Stimulated activated CD4-positive, alpha-beta T cell treated with anti-CD3 and anti-CD28 coated beads, Interleukin-2, amount 100 ng/mL, for 48 hours (primary cell): ENCODE measurements at places on chromosomes 3 and 15.

DNA sequence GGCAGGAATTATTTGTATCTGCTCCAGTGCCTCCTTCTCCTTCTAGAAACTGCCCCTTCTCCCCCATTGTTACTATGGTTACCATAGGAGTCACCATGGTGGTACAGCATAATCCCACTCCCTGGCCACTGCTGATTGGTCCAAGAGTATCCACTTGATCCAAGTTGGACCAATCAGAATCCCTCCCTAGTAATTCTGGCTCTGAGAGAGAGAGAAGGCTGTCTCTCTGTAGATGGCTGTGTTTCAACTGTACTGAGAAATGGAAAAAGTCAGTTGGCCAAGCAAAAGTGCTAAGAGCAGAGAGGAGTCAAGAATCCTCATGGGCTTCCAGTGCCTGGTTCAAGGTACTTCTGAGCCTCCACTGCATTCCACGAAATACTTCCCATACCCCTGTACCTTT is 120.6 kb upstream of the SPATA12 start:
- DNase-seq: no peak

DNA sequence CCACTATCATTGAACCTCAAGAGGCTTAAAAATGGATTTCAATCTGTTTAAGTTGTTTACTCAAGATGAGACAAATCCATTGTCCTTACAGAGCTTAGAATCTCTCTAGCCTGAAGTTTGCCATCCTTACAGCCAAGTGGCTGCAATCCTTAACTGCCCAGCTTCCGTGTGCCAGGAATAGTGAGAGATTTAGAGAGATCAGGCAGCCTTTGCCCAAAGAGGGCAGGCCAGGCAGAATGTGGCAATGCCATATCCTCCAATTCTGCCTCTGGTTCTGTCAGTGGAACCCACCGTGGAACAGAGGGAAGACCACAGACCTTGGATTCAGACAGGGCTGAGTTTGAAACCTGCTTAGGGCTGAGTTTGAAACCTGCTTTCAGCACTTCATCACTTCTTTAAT is 374.3 kb downstream of the VPS13C start:
- DNase-seq: no peak

- DNase-seq: no peak
Observed at GRCh38 chr15:88139936-88140335, 116.6 kb downstream of the NTRK3 start.

DNA sequence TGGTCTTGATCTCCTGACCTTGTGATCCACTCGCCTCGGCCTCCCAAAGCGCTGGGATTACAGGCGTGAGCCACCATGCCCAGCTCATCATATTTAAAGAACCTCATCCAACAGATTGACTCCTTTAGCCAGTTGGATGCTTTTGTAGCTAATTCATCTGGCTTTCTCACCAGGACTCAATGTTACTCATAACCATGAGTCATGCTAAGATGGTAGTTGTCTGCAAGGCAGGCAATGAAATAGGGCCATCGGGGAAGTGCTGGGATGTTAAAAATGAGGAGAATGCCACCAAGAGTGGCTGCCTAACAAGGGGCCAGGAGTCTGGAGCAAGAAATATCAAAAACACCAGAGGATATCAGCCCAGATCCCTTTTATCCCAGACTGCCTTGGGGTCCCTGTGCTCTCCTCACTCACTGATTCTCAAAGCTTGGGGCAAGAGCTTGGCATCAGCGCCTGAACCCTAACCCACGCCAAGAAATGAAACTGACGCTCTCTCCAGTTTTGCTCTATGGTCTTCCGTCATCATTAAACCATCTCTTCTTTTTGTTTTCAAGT is 7.4 kb upstream of the PCOLCE2 start:
- DNase-seq: no peak

DNA sequence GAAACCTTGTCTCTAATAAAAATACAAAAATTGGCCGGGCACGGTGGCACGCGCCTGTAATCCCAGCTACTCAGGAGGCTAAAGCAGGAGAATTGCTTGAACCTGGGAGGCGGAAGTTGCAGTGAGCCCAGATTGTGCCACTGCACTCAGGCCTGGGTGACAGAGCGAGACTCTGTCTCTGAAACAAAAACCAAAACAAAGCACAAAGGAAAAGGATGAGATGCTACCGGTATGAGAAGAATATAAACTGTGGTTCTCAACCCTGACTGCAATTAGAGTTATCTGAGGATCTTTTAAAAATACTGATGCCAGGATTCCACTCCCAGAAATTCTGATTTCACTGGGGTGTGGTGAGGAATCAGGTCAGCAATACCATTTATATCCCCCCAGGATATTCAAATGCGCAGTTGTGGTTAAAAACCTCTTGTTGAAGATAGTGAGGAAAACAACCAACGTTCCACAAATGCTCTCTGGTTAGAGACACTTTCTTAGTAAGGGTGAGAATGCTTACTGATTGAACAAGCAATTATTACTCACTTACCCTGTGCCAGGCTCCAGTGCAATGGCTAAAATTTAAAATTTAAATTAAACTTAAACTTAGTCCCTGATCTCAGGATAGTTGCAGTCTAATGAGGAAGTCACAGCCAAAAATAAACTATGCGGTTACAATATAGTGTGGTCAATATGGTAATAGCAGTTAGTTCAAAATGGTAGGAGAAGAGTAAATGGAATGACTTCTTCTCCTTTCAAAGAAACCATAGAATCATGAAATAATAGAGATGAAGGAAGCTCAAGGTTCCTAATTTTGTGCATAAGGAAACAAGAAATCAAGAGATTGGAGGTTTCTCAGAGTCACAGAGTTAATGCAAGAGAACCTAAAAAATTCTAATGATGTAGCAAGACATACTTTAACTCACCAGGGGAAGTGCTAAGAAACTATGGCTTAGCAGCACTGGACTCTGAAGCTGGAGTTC is 109.5 kb downstream of the SSR3 start:
- DNase-seq: no peak

GRCh38 chr15:73467758-73468157 is 24.8 kb downstream of the REC114 start:
- no peak for DNase-seq

DNA sequence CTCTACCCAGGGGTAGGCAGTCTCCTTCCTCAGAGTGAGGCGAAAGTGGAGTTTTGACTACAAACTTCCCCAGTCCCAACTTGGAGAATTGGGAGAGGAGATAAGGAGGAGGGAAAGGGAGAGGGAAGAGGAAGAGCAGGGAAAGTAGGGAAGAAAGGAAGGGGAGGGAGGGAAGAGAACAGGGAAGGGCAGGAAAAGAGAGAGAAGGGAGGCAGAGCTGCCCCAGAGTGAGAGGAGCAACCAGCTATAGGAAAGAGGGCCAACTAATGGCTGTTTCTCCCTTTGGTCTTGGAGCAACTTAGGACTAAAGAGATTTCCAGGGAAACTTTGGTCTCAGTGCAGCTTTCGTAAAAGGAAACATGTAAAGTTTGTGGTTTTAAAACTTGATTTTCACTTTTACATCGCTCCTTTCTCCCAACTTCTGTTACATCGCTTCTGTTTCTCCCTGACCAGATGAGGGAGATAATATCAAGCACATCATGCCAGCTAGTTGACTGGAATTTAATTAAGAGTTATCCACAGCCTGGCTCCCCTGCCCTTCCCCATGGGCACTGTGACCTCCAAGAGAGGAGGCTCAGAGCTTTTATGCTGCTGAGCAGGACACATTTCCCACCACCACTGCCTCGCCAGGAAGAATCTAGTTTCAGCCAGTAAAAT is 1.4 kb downstream of the CA12 start:
- no peak for DNase-seq

GRCh38 chr3:126133606-126134005 is 46.8 kb downstream of the ALDH1L1 start:
- DNase-seq: no peak

DNA sequence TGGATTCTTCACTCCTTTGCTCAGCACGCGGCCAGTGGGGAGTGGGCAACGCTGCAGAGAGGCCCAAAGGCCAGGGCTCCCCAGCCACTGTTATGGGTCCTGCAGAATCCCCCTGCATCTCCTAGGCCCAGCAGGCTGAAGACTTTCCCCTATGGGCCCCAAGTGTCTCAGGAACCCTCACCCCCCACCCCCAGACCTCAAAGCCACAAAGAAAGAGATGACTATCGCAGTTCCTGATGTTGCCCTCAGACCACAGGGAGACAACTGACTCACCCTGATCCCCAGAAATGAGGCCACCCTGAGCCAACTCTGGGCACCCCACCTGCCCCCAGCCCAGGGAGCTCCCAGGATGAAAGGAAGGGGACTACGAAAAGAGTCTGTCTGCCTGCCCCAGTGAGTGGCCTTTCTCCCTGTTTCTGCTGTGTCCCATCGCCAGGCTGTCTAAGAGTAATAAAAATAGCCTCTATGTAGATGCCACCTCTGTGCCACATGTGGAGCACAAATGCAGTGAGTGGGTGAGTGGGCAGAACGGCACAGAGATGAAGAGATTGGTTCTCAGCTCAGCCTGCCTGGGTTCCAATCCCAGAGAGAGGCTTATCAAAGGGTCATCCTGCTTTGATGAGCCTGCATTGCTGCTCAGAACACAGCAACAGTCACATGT is 283.0 kb downstream of the UACA start:
- peak; percentile 56 for DNase-seq

- no peak for DNase-seq
Observed at GRCh38 chr3:62376906-62377877, 3.8 kb upstream of the FEZF2 start.

DNA sequence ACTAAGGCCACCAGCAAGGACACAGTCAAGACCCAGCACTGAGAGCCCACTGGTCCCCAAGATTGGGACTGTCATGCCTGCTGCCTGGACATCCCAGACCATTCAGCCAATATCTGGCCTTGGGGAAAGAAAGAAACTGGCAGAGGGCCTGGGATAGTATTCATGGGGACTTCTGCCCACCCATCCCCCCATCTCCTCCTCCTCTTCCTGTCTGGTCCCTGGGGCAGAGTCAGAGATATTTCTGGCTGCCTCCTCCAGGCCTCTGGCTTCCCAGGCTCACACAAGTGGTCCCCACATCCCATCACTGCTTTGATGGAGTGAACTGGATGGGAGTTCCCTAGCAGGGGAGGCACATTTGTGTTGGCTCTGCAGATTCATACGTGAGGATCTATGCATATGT is 4.2 kb upstream of the RASL12 start:
- DNase-seq: no peak

DNA sequence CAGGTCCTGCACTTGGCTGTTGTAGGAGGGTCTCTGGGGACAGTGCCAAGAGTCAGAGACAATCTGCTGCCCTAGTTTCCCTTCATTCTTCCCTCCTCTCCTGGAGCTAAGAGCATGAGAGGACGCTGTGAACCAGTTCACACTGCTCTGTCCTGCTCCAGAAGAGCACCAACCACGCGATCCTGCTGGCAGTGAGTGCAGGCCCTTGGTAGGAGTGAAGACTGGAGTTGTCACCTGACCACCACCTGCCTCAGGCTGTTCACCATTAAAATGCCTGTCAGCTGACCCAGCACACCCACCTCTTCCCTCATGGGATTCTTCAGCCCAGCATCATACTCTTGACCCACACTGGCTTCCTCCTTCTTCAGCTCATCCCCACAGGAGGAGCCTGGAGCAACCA is 2.9 kb downstream of the TM6SF1 start:
- no peak for DNase-seq

DNA sequence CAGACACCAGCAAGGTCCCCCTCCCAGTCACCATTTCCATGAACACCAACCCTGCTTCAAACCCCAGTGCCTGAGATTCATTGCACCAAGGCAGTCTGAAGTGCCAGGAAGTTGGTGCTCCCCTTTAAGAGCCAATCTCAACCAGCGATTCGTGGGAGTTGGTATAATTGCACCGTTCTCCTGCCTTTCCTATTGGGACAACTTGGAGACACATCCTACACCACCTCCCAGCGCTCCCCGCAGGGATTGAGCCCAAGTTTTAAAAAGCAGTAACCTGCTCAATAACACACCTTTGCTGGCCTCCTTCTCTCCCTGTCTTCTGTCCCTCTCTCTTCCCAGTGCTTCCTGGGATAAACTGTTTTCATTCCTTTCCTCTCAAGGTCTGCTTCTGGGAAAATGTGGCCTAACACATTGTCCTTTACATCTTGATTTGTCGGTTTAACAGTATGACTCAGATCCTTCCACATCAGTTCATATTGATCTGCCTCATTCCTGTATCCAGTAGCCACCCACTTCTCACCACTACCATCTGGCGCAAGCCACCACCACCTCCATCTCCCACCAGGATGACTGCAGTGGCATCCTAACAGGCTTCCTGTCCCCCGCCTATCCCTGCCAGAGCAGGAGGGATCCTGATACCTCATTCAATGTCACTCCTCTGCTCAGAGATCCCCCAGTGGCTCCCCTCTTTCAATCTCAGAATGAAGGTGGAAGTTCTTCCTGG is 37.8 kb upstream of the HRH1 start:
- no peak for DNase-seq

- DNase-seq: no peak
Observed at GRCh38 chr15:34893967-34894366, 75.6 kb downstream of the AQR start.

- DNase-seq: no peak
Observed at GRCh38 chr3:20141316-20141715, 44.7 kb downstream of the SGO1 start.

DNA sequence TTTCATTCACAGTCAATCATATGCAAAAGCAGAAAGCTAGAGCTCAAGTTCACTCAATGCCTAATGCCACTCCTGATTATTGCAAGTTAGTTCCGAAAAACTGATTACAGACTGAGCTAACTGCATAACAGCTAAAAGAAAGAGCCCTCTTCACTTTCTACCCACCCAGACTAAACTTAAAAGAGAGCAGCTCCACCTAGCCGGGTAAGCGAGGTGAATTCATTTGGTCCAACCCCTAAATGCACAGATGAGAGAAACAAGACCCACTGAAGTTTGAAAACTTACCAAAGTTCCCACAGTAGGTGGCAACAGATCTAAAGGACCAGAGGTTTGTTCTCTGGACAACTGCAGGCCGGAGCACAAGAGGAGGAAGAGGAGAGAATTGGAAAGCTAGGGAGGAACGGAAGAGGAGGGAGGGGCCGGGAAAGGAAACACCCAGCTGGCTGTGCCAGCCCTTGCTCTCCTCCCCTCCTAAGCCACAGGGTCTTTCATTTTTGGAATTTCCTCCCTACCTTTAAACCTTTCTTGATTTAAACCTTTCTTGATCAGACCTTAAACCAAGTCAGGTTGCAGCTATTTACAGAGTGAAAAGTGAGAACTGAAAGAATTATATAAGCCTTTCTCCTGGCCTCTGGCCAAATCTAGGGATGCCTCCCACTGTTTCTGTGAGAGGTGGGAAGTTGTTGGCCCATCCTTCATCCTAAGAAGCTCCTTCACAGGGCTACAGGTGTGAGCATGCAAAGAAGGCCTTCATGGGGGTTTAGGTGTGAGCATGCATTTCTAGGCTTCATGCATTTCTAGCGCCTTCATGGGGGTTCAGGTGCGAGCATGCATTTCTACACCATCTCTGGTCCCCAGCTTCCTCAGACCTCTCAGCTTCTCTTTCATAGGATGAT is 114.7 kb upstream of the LMOD3 start:
- no peak for DNase-seq

GRCh38 chr3:149860881-149861280 is 47.9 kb downstream of the RNF13 start:
- no peak for DNase-seq

- no peak for DNase-seq
Observed at GRCh38 chr3:188157971-188158370, 4.0 kb downstream of the LPP start.

DNA sequence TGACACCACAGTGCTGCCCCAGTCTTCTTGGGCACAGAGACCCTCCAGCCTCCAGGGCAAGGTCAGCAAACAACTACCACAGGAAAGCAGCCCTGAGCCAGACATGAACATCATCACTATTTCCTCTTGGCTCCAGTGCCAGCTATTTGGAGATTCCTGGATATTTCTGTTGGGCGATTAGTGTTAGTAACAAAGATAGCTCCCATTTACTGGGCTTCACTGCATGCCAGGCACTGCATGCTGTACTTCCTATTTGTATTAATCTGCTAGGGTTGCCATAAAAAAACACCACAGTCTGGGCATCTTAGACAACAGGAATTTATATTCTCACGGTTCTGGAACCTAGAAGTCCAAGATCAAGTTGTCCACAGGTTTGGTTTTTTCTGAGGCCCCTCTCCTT is 255.1 kb upstream of the STT3B start:
- no peak for DNase-seq
